CD4-positive, alpha-beta T cell treated with Interleukin-4 for 1 hour (primary cell): ENCODE measurements at places on chromosomes 4 and X.

DNA sequence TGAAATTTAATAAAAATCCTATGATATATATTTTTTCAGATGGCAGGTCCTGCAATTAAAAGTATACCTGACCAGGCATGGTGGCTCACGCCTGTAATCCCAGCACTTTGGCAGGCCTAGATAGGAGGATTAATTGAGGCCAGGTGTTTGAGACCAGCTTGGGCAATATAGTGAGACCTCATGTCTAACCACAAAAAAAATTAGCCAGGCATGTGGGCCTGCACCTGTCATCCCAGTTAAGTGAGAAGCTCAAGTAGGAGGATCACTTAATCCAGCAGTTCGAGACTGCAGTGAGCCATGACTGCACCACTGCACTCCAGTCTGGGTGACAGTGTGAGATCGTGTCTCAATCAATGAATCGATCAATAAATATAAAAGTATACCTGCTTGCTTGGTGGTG, 2.5 kb downstream of the OCIAD2 start:
- DNase-seq, result no peak

DNA sequence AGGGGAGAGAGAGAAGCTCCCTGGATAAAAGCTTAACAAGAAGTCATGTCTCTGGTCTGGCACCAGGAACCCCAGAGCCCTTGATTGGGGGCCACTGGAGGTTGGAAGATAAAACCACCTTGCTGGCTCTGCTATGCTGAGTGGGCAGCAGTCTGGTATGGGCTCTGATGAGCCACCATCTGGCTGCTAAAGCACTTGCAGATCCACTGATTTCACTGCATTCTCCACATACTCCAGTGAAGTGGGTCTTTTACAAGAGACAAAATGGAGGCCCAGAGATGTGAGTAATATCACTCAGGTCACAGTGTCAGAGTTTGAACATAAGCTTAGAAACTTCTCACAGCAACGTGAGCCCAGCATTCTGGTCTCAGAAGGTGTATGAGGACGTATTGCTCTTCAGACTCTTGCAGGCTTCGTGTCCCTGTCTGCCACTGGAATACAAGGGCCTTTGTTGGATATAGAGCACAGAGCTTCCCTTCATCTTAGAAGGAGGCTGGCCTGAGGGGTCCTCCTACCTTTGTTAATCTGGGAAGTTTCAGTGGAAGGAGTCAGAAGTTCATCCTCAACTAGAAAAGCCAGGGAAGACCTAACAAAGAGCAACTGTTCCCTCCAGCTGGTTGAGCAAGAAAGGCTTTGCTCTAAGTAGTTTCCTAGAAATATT, 11.8 kb downstream of the CLDN2 start:
- no peak for DNase-seq

DNA sequence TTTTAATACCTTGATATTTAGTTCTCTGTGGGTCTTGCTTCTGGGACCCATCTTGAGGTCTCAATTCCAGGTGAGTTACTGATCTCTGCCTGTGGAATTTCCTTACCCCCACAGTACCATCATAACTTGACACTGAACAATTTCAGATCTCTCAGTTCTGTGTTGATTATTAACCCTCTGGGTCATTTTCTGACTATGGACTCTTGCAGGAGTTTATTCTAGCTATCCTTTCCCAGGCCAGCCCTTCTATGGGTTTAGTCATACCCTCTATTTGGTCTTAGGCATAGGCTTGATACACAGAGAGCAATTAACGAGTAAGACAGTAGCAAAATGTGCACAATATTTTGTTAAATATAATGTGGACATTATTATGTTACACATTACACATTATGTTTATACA, 3.7 kb upstream of the SPARCL1 start:
- no peak for DNase-seq

- DNase-seq, result peak; percentile 62
Measured at GRCh38 chrX:30577362-30577991, at the start of gene TASL. TSS of gene TASL (minus strand) at chrX:30577766. CDS start at chrX:30560355, 17,411 bp downstream.

GRCh38 chrX:83160096-83160495, 348.0 kb upstream of the POU3F4 start:
- DNase-seq, result no peak

GRCh38 chr4:122772311-122772710, 39.8 kb downstream of the BBS12 start:
- DNase-seq, result no peak

- no peak for DNase-seq
Measured at GRCh38 chrX:69362354-69362753, 141.8 kb upstream of the NALF2 start.

- no peak for DNase-seq
Measured at GRCh38 chr4:53671757-53672156, 80.5 kb upstream of the LNX1 start.

DNA sequence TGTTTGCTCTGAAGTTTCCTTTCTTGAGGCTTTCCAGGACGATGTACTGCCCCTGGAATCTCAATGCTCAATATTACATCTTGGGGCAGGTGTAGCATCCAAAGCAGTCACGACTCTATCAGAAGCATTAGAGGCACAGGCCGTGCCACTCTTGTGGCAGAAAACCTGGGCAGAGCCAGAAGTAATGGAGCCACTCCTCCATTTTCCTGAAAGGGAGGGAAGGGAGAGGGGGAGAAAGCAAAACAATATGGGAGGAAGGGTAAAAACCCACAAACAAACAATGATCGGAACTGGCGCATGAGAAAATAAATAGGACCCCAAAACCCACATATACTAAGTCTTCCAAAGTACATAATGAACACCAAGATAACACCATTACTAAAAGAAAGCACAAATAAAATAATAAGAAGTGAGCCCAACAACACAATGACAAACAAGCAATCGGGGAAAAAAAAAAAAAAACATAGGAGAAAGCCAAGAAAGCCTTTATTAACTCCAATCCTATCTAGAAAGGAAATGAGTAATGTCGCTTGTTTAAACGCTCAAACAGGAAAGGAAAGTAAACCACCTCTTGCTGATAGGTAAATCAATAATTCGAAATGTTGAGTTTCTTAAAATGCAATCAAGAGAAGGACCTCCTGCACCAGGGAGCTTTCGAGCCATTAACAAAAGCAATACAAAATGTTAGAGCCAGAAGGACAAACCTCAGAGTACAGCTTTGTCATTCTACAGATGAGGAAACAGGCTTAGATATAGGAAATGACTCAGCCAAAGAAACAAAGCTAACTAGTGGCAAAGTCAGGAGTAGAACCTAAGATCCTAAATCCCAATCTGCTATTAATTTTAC, 117.4 kb downstream of the ATRX start:
- DNase-seq, result no peak

- no peak for DNase-seq
Measured at GRCh38 chr4:95949136-95949765, 109.4 kb downstream of the PDHA2 start.

DNA sequence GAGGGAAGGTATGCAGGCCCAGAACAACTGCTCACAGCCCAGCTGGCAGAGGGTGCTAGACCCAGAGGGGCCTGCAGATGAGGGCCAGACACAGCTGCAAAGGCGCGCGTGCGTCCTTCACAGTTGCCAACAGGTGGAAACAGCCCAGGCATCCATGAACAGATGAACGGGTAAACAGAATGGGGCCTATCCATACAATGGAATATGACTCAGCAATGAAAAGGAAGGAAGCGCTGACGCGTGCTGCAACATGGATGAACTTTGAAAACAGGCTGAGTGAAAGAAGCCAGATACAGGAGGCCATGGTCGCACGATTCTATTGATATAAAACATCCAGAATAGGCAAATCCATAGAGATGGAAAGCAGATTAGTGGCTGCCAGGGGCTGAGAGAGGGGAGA, 83.1 kb upstream of the DDX3X start:
- DNase-seq, result no peak

- DNase-seq, result peak; percentile 50
Measured at GRCh38 chrX:46611658-46612362, 38.2 kb downstream of the CHST7 start.

GRCh38 chrX:111040377-111041017, 55.5 kb upstream of the PAK3 start:
- DNase-seq, result no peak

- DNase-seq, result no peak
Measured at GRCh38 chr4:89218587-89218986, 89.0 kb downstream of the GPRIN3 start.

DNA sequence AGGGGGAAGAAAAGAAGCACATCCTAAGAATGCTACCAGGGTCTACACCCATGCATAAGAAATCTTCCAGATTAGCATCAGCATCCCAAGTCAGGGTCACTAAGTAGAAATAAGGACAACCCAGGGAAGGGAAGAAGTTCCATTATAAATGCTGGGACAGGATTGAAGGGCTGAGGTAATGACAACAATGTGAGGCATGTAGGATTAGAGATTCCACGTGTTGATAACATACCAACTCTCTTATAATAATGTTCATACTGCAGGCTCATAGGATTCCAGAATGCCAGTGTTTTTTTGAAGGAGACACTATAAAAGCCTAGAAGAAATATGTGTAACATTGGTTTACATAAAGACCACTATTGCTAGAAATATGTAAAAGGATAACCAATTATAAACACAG, 201.2 kb downstream of the MID1IP1 start:
- DNase-seq, result no peak

DNA sequence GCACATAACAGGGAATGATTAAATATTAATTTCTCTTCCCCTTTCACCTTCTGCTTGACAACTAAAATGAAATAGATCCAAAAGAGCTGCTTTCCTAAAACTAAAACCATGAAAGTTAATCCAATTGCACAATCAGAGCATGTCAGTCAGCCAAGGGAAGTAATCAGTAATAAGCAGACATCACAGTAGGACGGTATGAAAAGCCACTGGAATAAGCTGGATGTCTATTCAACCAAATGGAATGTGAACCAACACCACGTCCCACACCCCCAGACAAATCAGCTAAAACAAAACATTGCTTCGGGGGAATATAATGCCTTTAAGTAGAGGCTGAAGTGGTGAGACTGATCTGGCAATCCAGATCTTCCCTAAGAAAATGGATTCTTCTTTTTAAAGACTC, 859.4 kb upstream of the FTHL17 start:
- DNase-seq, result no peak

GRCh38 chrX:9420275-9421265, 44.3 kb upstream of the TBL1X start:
- no peak for DNase-seq

- no peak for DNase-seq
Measured at GRCh38 chr4:88442689-88443191, 14.2 kb upstream of the HERC5 start.

GRCh38 chr4:39641451-39641850, 2.8 kb upstream of the SMIM14 start:
- no peak for DNase-seq

GRCh38 chr4:57162499-57163019, 52.4 kb upstream of the IGFBP7 start:
- no peak for DNase-seq

GRCh38 chr4:175823015-175823742, 11.1 kb upstream of the GPM6A start:
- no peak for DNase-seq

DNA sequence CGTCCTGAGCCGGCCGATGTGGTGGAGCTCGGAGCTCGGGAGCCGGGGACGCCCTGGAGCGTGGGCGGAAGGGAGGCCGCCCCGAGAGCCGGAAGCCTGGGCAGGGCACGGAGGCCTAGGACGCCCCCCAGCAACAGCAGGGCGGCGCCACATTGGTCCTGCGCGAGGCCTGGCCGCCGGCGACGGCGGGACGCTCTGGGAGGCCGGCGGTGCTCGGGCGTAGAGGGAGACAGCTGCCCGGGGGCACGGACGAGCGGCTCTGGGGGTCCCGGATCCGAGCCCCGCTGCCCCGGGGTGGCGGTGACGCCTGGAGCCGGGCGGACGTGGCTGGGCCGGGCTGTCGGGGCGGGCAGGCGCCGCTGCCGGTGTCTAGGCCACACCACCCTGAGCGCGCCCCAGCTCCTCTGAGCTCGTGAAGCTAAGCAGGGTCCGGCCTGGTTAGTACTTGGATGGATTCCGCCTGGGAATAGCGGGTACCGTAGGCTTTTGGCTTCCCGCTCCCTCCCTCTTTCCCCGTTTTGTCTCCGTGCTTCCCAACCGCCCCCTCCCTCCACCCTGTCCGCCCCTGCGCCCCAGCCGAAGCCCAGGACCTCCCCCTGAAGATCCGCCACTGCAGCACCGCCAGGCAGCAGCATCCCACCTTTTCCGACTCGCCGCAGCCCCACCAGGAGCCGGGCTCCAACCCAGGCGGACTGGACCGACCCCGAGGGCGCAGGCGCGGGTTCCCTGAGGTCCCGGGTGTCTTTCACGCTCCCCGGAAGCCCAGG, 12.1 kb downstream of the FRG2 start:
- DNase-seq, result no peak

GRCh38 chr4:122100508-122100907, 51.6 kb upstream of the BLTP1 start:
- no peak for DNase-seq

- DNase-seq, result no peak
Measured at GRCh38 chrX:119343856-119344255, 55.3 kb upstream of the SLC25A43 start.

DNA sequence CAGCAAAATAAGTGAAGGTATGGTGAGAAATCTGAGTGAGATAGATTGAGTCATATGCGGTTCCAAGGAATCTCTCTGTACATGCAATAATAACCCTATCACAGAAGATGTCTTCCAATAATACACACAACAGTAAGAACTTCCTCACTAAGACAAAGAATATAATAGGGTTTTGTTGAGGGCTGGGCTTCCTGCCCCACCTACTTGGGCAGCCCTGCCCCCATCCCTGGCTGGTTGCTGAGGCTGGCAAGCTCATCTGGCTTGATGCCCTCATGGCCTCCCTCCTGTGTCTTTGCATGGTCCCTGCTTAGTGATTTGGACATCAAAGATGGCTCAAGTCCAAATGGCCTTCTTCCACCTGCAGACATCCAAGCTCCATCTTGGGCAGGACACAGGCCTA, 2.7 kb downstream of the GEMIN8 start:
- DNase-seq, result peak; percentile 42

DNA sequence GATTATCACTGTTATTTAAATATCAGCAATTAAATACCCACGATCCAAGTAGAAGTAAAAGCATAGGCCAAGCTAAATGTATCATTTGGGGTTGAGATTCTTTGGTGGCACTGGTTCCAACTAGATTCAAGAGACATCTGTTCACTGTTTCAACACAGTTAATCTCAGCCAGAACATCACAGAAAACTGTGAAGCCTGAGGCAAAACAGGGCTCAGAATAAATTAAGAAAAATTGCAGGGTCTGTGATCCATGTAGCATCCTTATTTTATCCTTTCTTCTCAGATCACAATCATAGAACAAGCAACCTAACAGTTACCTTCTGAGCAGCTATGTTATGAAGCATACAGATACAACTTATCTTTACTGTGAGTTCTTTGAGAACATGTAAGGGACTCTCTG, 23.7 kb downstream of the YTHDC1 start:
- DNase-seq, result no peak

GRCh38 chr4:145019346-145019745, 78.7 kb downstream of the ANAPC10 start:
- DNase-seq, result no peak

DNA sequence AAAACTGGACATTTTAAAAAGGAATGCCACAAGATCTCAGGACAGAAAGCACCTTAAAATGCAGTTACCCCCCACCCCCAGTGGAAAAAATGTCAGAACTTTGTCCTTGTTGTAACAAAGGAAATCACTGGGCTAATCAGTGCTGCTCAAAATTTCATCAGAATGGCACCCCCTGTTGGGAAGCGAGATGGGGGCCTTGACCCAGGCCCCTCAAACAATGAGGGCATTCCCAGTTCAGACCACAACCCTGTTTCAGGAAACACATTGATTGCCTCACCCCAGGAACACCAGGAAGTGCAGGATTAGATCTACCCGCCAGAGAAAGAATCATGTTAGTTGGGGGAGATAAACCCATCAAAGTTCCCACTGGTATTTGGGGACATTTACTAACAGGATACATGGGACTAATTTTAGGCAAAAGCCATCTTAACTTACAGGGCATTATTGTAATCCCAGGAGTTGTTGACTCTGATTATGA, 16.4 kb downstream of the SPIN2B start:
- DNase-seq, result no peak

GRCh38 chr4:8550691-8551090, 29.5 kb upstream of the GPR78 start:
- no peak for DNase-seq
